ENCODE measurements at places on chromosomes 7 and 10. TPM values are rescaled to one million over a fixed set of nuclear protein-coding genes. Genes with fewer than 3 reads are reported as not detected.

Gene PRKCQ
- not detected for total RNA-seq

Gene CYP3A4
- not detected for total RNA-seq

Gene CYP2C19
- total RNA-seq: not detected

Gene GOLGA7B
- total RNA-seq: 0.03 TPM

Gene ADCY1
- 0.26 TPM for total RNA-seq

Gene COL1A2
- total RNA-seq: 7,425 TPM

Gene NHLRC2
- 15.2 TPM for total RNA-seq

Gene IFT22
- total RNA-seq: 25.3 TPM
